Gastroesophageal sphincter (tissue), 4 donors: ENCODE measurements at places on chromosomes 5 and 9.

DNA sequence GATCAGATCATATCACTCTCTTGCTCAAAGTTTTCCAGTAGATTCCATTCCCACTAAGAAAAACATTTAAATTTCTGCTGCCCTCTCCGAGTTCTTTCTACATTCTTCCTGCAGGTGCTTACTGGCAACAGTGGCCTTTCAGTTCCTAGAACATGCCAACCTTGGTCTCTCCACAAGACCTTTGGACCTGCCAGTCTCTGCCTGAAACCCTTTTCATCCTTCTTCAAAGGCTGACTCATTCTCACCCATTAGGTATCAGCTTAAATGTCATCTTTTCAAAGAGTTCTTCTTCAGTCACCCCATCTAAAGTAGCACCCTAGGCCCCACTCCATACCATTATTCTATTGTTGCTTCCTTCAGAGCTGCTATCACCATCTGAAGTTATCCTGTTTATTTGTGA, 21.8 kb downstream of the PPIC start:
- no peak for ATAC-seq

- ATAC-seq, result no peak
Observed at GRCh38 chr9:108323615-108324014, 532.2 kb downstream of the ACTL7B start.

GRCh38 chr9:89137542-89138462, 40.8 kb downstream of the SHC3 start:
- peak; percentile 92 for ATAC-seq

GRCh38 chr9:129597355-129598088, 23.4 kb downstream of the C9orf50 start:
- ATAC-seq, result peak; percentile 73

DNA sequence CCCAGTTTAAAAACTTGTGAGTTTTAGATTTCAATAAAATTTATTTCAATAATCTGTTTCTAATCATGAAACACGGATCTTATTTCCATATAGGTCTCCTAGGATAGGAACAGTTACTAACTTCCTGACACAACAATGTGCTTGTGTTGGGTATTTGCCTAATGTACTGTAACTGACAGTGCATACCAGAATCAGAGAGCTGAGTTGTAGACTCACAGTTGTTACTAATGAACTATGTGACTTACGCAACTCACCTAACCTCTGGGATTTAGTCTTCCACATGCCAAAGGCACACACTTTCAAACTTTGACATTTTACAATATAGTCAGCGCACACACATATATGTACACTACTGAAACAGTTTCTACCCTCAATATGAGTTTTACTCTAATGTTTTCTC, 77.7 kb downstream of the HOMER1 start:
- no peak for ATAC-seq

- no peak for ATAC-seq
Observed at GRCh38 chr9:89902450-89903140, 297.8 kb downstream of the GADD45G start.

DNA sequence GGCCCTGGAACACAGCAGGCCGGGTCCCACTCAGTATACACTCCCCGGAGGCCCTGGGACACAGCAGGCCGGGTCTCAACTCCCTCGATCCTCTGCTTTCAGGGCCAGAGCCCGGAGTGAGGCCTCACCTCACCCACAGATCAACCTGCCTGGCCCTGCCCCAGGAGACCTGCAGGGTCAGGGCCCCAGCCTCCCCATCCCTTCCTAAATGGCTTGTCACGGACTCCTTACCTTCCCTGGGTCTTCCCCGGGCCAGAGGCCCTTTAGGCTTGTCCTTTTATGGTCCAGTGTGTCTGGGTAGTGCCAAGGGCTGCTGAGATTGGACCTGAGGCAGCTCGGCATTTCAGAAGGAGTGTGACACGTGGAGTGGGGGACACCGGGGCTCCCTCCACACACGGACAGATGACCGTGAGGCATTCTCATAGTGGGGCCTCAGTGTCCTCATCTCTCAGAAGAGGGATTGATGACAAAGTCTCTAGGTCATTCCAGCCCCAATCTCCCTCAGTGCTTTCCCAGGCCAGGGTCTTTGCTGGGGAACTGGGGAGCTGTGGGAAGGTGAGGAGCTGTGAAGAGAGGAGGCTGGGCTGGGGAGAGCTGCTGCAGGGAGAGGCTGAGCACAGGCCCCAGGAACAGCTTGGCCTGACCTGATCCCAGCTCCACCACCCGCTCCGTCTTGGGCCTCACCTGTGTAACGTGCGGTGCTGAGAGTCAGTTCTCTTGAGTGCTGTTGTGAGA, 18.0 kb upstream of the PLEKHG4B start:
- ATAC-seq, result no peak

GRCh38 chr5:81246697-81247096, 13.6 kb downstream of the CKMT2 start:
- no peak for ATAC-seq
